ENCODE measurements at places on chromosomes 7 and 10.

DNA sequence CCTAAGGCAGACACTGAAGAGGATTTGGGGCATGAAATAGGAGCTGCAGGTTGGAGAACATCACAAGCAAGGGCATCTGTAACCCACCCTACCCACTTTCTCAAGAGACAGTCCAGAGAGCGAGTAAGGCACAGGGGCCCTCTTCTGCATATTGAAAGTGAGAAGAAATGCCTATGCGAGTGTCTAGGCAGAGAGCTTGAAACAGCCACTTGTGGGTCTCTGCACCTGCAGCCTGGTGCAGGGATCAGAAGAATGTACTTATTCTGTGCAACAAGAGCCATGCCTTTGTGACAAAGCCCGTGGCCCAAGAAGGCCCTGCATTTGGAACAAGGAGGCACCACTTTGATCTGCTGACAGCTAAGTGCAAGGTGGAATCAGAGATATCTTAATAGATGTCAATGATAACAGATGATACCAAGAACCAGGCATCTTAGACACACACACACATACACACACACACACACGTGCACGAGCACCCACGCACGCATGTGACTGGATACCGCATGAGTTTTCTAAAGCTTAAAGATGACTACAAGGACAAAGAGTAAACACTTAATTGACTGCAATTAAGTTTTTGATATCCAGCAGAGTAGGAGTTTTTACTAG is 89.3 kb downstream of the NPSR1 start:
- DNase-seq, result no peak

GRCh38 chr7:133912916-133913697 is 214.0 kb upstream of the LRGUK start:
- peak; percentile 10 for DNase-seq

DNA sequence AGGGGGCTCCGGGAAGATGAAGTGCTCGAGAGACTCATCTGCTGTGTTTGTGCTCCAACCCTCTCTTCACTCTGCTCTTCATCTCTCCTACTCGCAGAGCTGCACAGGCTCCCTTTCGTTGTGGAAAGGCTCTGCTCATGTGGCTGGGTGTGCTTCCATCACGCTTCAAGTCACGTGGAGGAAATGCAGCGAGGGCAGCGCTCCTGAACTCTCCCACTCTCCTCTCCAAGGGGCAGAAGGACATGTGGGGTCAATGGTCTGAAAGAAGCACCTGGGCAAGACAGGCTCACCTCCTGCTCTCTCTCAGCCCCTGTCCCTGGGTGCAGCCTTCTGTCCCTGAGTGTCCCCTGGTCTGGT is 72.6 kb downstream of the USP6NL start:
- no peak for DNase-seq

- DNase-seq, result no peak
Measured at GRCh38 chr10:73809061-73809818, 2.2 kb downstream of the NDST2 start.

- DNase-seq, result no peak
Measured at GRCh38 chr10:1432161-1432560, 305.2 kb downstream of the ADARB2 start.

GRCh38 chr10:121616291-121616690 is 18.0 kb upstream of the FGFR2 start:
- no peak for DNase-seq

DNA sequence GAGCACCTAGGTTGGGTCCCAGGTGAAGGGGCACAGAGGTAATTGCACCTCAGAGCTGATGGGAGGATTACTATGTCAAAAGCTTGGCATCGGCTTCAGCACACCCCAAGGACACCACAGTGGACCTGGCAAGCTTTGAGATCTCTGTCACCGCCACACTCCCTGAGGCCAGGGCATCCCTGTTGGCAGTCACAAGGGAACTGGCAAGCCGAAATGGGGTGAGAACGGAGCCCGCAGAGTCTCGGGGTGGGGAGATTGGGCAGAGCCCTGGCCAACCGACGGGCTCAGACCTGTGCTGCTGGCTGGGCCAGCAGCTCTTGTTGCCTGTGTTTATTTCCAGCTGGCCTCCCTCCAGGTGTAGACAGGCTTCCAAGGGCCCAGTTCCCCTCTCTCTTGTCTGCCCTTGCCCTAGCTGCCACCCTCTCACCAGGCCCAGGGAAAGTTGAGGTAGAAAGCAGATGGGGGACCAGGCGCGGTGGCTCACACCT is 2.5 kb downstream of the HSPB1 start:
- no peak for DNase-seq

DNA sequence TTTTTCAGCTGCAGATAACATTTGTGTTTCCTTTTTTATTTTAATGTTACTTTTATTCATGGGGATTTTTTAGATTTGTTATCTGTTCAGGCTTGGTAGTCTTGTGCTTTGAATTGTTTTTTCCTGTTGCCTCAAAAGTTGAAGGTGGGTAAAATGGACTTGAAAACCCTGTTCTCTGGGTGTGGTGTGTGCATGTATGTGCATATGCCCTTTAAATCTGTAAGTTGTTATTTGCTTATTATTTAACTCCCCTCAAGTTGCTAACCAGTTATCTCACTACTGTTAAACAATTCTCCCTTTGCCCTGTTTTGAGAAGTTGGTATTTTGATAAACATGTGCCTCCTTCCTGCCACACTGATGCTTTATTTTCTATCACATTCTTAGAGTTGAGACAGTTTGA is 30.6 kb downstream of the TSPAN14 start:
- no peak for DNase-seq

DNA sequence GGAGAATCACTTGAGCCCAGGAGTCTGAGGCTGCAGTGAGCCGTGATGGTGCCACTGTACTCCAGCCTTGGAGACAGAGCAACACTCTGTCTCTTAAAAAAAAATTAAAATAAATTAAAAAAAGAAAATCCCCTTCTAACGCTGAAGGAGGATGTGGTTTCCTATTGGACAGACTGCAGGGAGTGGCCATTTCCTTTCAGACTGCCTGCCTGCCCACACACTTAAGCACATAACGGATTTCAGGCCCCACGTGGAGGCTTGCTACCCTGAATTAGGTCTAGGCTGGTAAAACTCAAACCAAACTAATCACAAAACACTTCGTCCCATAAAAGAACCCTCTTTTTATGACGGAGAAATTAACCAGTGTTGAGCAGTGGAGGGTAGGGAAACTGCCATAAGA is 34.0 kb downstream of the GATA3 start:
- DNase-seq, result peak; percentile 63

- peak; percentile 94 for DNase-seq
Measured at GRCh38 chr10:132331601-132332432, at the start of gene LRRC27. TSS of gene LRRC27 (plus strand) at chr10:132332193. CDS start at chr10:132333525, 1,332 bp downstream.

GRCh38 chr7:47154791-47155190 is 427.1 kb downstream of the TNS3 start:
- no peak for DNase-seq

GRCh38 chr10:124508907-124509454 is 47.4 kb downstream of the LHPP start:
- DNase-seq, result no peak

DNA sequence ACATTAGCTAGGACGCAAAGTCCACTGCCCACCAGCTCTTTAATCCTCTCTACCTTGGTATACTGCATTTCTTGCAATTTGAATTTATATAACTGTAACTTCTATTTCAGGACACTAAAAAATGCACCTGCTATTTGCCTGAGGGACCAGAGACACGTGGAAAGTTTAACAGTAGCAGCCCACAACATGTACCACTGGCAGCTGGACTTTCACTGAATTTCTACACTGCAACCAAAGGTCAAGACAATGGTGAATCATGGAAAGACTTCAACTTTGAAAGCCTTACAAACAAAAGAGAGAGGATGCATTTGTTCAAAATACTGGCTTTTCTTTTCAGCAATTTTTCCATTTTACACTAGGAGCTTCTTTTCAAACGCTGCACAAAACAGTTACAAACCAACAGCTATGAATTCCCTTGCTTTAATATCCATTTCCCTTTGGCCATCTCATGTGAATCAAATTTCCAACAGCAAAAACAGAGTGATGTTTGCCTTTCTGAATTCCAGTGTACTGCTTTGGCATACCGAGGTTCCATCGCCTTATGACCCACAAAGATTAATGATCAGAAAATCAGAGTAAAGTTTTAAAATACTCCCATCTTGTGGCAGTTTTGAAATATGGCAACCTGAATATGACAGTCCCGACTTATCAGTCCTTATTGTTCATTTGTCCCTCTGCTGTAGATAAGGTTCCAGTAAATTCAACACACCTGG is 29.9 kb upstream of the HNRNPH3 start:
- peak; percentile 24 for DNase-seq

- no peak for DNase-seq
Measured at GRCh38 chr7:27730112-27730511, 9.8 kb upstream of the TAX1BP1 start.

- DNase-seq, result no peak
Measured at GRCh38 chr7:16416289-16417282, 4.8 kb downstream of the CRPPA start.

DNA sequence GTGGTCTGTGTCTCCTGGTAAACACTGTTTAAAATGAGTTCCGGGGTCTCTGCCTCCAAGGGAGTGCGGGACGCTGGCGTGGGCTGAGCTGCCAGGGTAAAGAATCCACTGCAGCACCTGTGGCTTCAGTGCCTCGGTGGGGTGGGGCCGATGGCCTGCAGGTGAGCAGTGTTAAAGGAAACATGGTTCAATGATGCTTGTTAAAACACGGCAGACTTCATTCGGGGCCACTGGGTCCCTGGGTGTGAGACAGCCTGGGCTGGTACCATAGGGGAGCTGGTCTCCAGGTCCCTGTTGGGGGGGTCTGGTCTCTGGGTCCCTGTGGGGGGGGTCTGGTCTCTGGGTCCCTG is 24.9 kb upstream of the KNDC1 start:
- DNase-seq, result no peak

DNA sequence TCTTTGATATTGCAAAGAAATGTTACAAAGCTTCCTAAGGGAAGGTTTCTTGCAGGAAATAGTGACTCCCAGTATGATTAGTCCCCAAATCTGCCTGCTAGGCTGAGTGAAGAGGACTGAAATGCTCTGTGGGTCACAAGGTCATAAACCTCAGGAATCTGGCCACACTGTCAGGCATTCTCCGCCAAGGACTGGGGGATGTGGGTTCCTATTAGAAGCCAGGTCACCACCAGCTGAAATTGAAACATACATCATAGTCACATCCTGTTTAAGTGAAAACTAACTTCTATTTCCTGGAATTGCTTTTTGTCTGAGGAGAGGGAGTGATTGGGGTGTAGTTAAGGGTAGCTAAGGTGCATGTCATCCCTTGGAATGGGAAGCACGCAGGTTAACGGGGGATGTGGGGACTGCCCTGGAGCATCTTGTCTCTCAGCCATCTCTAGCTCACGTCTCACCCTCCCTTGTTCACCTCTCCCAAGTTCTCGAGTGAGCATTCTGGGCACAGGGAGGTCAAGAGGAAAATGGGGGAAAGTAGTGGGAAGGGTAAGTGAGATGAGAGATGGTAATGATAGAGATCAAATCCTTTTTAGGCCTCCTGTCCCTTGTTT is 12.0 kb upstream of the GSAP start:
- DNase-seq, result peak; percentile 69

Measured in MV-4-11 (cell line).